ENCODE measurements at places on chromosomes 1 and 21. TPM values are rescaled to one million over a fixed set of nuclear protein-coding genes. Genes with fewer than 3 reads are reported as not detected.
A peak's percentile ranks its signal among the peaks of the same experiment; 100 is the strongest.

DNA sequence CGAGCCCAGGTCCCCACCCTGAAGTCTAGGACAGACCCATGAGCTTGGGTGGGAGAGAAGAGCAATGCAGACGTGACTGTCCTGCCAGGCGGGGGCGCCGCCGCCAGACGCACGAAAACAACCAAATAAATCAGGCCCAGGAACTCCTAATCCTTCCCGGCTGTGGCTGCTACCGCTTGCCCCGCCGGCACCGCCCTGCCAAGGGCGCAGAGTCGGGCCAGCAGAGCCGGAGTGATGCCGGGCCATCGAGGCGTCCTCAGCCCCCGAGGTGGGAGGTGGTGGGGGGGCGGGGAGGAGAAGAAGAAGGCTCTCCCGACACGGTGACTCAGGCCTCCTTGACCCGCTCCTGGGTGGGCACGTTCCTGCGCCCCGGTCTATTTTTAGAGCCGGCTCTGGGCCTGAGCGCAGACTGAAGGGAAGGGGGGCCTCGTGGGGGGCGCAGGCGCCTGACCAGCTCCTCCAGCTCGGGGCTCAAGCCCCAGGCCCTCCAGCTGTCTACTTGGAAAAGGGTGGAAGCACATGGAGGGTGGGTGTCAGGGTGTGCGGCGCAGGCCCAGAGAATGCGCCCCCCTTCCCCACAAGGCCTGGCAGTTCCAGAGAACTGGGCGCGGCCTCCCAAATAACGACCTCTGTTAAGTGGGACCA, 10.7 kb upstream of the COL16A1 start:
- no peaks in the 10 kb centered on the region for H3K27me3 ChIP-seq
- H3K36me3 ChIP-seq, result no peaks in the 10 kb centered on the region
- peak overlapping the region; percentile 98 for H3K27ac ChIP-seq
- no peaks in the 10 kb centered on the region for H3K4me1 ChIP-seq
- peak; percentile 90 for DNase-seq

GRCh38 chr1:7560601-7561181, 210.4 kb upstream of the VAMP3 start:
- H3K27ac ChIP-seq, result no peak overlapping the region
- no peak for DNase-seq
- H3K4me3 ChIP-seq, result no peak overlapping the region
- no peaks in the 10 kb centered on the region for H3K27me3 ChIP-seq

GRCh38 chr1:226429858-226430715, 22.2 kb upstream of the PARP1 start:
- no peak for DNase-seq
- H3K36me3 ChIP-seq, result no peaks in the 10 kb centered on the region
- H3K4me1 ChIP-seq, result no peaks in the 10 kb centered on the region
- H3K4me3 ChIP-seq, result no peak overlapping the region
- no peak overlapping the region for H3K27ac ChIP-seq

GRCh38 chr1:88990426-88990825, 2.0 kb downstream of the KYAT3 start:
- no peaks in the 10 kb centered on the region for H3K27me3 ChIP-seq
- DNase-seq, result no peak
- H3K4me1 ChIP-seq, result no peaks in the 10 kb centered on the region
- H3K36me3 ChIP-seq, result no peaks in the 10 kb centered on the region
- H3K4me3 ChIP-seq, result no peak overlapping the region

- no peak for DNase-seq
- no peaks in the 10 kb centered on the region for H3K36me3 ChIP-seq
- no peak overlapping the region for H3K4me3 ChIP-seq
- H3K27me3 ChIP-seq, result no peaks in the 10 kb centered on the region
- peak overlapping the region; percentile 75 for H3K27ac ChIP-seq
Observed at GRCh38 chr1:184954232-184954995, 19.9 kb downstream of the NIBAN1 start.

DNA sequence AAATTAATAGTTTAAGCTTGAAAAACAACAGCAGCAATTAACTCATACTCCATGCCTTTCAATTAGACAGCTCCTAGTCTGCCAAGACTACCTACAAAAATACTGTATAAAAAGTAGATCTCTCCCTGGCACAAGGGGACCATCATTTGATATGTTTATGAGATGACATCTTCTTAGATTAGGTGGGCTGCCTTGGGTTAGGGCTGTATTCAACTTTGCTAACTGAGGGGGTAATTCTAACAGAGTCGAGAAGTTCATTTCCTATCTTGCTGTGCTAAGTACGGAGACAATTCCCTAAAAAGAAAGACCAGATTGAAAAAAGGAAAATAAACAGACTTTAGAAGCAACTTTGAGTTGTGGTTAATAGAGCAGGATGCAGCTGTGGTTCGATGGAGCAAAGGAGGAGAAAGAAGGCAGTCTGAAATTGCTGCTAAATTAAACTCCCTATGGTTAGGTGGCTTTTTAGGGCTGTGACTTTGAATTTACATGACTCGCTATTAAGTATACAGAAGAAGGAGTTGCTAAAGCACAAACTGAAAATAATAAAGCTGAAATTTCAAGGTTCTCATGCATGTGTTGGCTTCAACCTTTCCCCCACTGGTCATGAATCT, 75.4 kb downstream of the CDC7 start:
- no peak for DNase-seq
- peaks cover 21% of the 10 kb centered on the region for H3K4me1 ChIP-seq
- H3K27me3 ChIP-seq, result no peaks in the 10 kb centered on the region
- no peak overlapping the region for H3K4me3 ChIP-seq
- no peaks in the 10 kb centered on the region for H3K36me3 ChIP-seq
- no peak overlapping the region for H3K27ac ChIP-seq

- H3K4me1 ChIP-seq, result peaks cover 10% of the 10 kb centered on the region
- no peak overlapping the region for H3K4me3 ChIP-seq
- H3K27me3 ChIP-seq, result no peaks in the 10 kb centered on the region
- no peaks in the 10 kb centered on the region for H3K36me3 ChIP-seq
Observed at GRCh38 chr1:182149411-182149965, 88.0 kb upstream of the ZNF648 start.

The LCE1B gene
- not detected for total RNA-seq

Measured in right atrium auricular region (tissue), 2 donors.